Caudate nucleus (tissue), 63 donors: ENCODE measurements at places on chromosomes 7 and 10.
A peak's percentile ranks its signal among the peaks of the same experiment; 100 is the strongest.

DNA sequence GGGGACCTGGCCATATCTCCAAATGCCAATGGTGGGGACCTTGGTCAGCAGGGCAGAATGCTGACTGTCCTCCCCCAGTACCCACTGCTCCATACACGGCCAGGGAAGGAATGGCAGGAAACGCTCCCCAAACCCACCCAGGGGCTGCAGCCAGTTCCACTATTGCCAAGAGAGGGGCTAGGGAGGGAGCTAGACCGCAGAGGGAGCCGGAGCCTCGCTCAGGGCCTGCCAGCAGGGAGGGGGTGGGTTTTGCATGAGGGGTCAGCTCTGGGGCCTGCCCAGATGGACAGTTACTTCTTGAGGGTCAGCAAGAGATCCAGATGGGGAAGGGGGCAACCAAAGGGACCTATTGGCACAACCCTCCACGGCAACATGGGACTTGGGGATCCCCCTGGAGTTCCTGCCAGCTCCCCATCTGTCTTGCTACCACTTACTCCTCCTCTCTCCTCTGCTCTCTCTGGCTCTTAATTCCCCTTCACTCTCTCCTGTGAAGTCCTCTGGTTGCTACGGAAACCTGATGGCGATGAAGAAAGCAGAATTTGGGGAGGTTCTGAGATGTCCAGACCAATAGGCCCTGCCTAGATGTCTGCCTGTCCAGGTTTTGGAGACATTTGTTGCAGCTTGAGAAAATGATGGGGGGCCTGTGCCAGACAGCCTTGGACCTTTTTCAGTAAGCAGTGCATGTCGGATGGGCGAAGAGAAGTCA lies 12.6 kb downstream of the FGF8 start:
- DNase-seq = no peak

DNA sequence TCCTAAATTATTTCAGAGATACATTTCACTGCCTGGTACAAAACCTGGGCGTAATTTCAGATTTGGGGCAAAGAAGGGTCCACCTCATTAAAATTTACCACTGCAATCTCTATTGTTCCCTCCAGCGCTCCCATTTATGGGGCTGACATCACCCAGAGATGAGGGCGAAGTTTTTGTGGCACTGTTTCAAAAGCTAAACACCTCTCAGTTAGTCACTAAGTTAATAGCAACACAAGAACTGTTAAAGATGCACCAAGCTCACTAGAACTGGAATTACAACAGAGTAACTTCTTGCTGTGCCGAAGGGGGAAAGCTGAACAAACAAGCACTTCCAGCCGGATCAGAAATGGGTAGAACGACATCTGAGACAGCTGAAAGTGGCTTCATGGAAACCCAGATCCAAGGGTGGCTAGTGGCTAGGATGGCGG lies 179.4 kb downstream of the GATA3 start:
- no peak for DNase-seq

GRCh38 chr7:93569189-93569588 lies 5.3 kb downstream of the CALCR start:
- DNase-seq = no peak

DNA sequence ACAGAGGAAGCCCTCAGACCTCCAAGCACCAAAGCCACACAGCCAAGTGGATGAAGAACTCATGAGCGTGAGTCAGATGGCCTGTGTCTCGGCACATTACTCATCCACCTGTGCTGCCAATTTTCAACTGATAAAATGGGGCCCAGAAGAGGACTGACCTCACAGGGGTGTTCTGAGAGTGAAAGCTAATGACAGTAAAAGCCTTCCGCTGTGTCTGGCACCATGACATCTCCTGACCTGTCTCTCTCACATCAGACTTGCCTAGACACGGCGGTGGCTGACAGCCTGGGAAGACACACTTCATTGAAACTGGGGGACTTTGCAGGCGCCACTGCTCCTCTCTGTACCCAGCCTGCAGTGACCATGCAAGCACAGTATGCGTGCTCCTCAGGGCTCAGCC lies 8.3 kb upstream of the SLC18A3 start:
- DNase-seq = no peak

DNA sequence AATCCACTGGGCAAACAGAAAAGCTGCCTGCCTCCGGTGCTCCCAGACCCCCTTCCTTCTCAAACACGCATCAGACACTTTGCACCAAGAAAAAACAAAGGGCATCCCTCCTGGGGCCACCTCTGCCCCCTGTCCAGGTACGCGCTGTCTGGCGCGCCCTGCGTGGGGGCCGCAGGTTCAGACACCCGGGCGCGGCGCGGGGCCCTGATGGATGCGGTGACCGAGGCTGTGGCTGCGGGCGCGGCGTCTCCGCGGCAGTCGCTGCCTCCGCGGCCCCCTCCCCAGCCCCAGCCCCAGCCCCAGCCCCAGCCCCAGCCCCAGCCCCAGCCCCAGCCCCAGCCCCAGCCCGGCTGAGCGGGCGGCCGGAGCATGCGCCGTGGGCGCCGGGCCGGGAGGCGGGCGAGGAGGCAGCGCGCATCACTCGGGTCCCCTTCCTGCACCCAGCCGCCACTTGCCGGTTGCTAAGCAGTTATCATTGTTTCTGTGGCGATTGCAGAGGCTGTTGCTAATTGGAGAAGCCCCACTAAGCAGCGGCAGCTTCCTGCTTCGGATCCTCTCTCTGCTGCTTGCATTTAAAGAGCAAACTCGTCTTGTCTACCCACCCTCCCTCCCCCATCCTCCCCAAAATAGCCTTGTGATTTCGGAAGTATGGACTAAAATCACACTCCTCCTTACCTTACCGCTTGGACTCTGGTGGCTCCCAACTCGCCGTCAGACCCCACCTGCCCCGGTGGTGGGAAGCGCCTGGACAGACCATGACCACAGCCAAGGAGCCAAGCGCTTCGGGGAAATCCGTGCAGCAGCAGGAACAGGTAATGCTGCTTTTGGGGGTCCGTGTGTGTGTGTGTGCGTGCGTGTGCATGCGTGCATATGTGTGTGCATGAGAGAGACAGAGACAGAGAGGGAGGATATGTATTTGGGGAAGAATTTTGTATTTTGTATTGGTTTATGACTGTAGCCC lies 252.8 kb downstream of the DPP6 start:
- DNase-seq = peak; percentile 5

- no peak for DNase-seq
Measured at GRCh38 chr10:35041502-35041879, 48.6 kb downstream of the CUL2 start.

DNA sequence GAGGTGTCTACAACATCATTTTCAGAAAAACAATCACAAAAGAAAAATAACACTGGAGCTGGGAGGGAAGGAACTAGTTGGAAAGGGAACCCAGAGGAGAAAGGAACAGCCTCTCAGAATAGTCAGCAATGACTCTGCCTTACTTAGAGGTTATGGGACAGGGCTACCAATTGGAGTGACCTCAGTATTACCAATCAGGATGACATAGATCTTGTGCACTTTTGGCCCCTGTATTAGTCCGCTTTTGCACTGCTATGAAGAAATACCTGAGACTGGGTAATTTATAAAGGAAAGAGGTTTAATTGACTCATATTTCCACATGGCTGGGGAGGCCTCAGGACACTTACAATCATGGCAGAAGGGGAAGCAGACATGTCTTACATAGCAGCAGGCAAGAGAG lies 99.7 kb upstream of the SDK1 start:
- DNase-seq = no peak

DNA sequence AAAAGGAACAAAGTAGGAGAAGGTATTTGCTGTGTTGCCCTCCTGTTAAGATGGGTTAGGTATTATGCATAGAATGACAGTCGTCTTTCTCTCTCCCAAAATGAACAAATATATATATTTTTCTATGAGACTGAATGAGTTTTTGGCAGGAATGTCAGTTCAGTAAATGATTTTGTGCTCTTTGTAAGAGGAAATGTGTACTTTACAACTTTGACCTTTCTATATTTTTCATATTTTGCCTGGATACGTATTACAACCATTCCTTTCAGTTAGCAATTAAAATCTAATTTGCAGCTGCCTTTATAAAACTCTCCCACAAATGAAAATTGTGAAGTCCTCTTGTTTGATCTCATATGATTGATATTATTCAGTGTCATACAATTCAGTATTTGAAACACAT lies 336.6 kb upstream of the MEOX2 start:
- DNase-seq = no peak

GRCh38 chr7:152956006-152956405 lies 196.5 kb downstream of the ACTR3B start:
- no peak for DNase-seq

DNA sequence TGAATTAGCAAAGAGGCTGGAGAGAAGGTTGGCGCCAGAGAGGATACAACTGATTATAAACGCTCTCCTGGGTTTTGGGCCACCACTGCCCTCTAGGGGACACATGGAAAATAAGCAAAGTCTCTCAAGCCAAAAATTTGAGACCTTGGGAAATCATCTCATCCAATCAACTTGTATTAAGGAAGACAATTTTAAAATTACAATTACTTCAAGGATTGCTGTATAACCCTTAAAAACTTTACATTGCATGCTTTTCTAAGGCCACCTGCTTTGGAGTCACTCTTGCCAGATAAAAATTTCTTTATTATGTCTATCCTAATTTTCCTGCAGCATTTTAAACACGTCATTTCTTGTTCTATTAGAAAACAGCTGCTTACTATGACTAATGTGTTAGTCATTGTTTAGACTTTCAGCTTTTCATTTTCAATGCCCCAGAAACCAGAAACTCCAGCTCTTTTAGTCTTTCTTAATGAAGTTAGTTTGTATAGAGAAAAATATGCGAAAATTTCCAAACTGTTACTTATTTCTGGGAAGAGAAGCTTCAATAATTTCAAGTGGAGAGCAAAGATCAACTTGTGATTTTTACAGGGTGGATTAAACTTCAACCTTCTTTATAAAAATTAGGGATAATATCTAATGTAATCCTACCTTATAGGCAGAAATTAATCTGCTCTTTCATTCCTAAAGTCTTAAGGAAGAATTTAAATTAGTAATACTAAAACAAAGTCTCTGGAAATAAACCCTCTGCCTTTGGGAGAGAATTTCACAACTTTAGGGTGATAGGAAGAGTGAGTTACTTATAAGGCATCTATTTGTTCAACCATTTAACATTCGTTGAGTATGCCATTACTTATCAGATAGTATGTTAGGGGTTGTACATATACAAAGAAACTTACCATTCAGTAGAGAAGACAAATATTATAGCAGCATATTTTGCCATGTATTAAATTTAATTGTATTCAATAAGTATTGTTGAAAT lies 20.6 kb upstream of the RHOBTB1 start:
- DNase-seq = no peak

- no peak for DNase-seq
Measured at GRCh38 chr10:92479547-92479946, 94.3 kb downstream of the IDE start.

DNA sequence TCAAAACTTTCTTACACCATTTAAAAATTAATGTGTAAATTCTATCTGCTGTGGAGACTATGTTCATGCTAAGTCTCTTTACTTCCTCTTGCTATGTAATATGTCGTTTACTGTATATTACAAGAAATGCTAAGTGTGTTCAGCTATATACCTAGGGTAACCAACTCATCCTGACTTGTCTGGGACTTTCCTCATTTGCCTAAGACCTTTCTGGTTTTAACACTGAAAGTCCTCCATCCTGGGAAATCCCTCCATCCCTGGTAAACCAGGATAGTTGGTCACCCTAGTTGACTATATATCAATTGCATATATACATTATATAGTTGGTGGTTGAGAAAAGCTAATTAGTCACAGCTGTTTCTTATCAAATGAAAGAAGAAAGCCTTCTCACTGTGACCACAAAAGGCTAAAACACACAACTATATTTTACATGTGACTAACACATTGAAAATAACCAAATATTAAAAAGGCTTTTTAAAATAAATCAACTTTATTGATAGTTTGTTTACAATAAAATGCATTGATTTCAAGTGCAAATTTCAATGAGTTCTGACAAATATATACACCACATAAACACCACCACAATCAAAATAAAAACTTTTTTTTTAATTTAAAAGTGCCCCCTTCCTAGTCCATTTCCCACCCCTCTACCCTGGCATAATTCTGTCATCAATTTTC lies 167.7 kb upstream of the INHBA start:
- DNase-seq = no peak

GRCh38 chr10:42981358-42982236 lies 95.3 kb upstream of the RET start:
- no peak for DNase-seq

DNA sequence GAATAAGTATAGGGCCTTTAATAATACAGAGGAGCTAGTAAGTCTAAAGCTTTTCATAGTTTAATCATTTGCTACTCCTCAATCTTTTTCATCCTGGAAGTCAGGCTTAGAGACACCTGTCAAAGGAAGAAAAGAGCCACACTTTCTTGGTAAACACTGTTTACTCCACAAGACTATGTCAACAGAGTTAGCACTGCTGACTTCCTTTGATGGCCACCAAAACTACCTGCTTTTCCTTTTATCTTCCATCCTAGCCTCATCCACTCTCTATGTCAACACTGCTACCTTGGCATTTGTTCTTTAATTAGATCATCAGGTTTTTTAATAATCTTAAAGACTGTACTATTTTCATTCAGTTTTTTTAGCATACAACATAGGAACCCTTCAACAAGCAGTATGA lies 106.2 kb downstream of the ELAPOR2 start:
- no peak for DNase-seq

DNA sequence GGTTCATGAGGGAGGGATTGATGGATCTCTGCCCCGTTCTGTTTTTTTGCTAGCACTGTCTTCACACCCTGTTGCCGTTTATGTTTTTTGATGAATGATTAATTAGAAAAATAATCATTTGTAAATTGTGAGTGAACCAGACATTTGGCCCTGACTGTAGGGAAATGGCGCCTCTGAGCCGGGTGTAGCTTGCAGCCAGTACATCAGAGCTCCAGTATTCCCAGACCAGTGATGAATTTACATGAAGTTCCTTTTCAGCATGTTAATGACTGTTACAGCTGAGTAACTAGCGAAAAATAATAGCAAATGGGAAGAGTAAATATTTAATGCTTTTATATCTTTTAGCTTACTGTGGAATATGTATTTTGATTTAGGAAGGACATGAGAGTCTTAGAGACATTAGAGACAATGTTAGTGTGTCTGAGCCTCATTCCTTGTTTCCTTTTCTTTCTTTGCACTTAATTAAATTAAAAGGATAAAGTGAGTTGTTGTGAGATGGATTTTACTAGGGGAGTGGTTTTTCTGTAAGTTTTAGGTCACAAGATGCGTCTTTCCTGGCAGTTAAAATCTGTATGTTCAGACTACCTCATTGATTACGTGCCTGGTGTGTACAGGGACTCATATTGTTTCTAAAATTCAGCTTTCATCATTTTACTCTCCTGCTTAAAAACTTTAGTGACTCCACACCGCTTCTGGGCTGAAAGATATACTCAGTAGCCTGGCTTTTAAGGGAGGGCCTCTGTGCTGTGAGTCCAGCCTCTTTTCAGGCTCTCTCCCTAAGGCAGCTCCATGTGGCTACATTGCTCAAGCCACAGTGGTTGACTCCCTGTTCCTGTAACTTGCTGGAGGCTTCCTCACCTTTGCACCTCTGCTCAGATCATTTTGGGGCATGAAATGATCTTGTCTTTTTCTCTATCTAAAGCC lies 86.4 kb downstream of the AUTS2 start:
- no peak for DNase-seq

DNA sequence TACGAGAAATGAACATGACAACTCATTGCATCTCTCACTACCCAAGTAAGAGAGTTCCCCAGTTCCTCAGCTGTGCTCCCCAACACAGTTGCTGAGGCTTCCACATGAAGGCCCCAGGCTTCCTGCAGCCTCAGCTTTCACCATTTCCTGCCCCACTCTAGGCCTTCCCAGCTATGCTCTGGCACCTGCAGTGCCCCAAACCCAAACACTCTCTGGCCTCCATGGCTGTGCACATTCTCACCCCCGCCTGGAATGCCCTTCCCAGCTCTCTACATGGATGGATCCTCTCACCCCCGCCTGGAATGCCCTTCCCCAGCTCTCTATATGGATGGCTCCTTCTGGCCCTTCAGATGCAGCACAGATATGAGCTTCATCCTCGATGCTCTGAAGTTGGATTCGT lies 61.3 kb downstream of the KIAA1549 start:
- no peak for DNase-seq
